ENCODE measurements at places on chromosomes 3 and 15.

- DNase-seq, result no peak
Measured at GRCh38 chr15:90000186-90001001, 730 bp upstream of the ZNF710 start.

DNA sequence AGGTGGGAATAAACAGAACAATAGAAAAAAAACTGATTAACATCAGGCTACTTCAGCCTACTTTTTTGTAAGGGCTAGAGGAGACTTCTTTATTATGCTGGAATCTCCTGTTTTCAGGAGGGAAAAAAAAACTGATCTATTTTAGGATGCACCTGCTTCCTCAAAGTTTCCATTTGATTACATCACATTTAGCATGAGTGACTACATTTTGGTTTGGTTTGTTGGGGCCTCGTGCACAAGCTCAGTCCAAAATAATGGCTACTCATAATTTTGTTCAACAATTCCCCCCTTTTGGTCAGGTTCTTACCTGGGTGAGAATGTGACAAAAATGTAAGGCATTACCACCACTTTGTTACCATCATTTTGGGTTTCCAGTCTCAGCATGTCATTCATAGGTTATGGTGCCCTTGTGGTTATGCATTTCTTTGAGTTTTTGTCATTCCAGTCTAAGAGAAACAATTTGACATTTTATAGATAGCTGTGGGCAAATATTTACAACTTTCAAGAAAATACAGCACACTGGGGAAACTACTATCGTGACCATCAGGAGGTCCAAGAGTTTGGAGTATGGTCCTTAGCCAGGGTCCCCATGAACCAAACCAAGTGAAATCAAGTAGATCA, 93.6 kb upstream of the ATP11B start:
- no peak for DNase-seq

- DNase-seq, result no peak
Measured at GRCh38 chr15:69117431-69117871, 43.0 kb upstream of the GLCE start.

DNA sequence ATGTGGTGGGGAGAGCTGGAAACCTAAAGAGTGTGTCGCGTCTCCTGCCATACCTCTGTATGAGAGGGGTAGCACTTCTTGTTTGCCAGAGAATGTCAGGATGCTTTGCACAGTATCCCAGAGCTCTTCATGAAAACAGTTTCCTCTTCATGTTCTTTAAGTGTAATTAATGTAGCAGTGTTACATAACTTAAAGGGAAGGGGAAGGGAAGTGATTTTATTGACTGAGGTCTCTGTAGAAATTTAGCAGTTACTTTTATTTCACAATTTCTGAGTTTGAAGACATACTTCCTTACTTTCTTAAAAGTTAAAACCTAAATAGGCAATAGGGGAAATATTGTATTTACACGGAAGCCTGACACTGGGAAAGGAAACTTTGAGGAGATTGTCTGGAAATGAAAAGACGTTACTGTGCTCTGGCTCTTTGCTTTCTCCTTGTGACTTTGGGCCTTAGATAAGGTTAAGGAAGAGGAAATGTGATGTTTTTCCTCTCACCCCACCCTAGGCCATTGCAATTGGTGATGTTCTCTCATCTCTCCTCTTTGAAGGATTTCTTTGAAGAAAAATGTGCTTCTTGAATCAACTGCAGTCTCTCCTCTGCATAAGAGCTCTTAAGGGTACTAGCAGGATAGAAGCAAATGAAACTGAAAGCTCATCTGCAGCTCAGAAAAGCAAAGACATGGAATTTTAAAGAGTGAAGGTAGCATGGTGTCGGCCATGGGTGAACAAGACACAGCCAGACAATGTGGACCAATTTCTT, 6.0 kb downstream of the NXPE3 start:
- DNase-seq, result no peak

All from stimulated activated CD4-positive, alpha-beta T cell treated with anti-CD3 and anti-CD28 coated beads, Interleukin-1b, Interleukin-23, amount 100 ng/mL, for 1 hour (primary cell).